Daoy (cell line): ENCODE measurements at places on chromosomes 6 and 20. TPM values are rescaled to one million over a fixed set of nuclear protein-coding genes. Genes with fewer than 3 reads are reported as not detected.

CARMIL1 gene
- 13.4 and 18.2 TPM in 2 replicates for total RNA-seq

NHSL1 gene
- total RNA-seq: 2.2 and 4.2 TPM in 2 replicates

GATA5 gene
- not detected in 2 replicates for total RNA-seq

MAFB gene
- 0.97 and 1.1 TPM in 2 replicates for total RNA-seq

DNA sequence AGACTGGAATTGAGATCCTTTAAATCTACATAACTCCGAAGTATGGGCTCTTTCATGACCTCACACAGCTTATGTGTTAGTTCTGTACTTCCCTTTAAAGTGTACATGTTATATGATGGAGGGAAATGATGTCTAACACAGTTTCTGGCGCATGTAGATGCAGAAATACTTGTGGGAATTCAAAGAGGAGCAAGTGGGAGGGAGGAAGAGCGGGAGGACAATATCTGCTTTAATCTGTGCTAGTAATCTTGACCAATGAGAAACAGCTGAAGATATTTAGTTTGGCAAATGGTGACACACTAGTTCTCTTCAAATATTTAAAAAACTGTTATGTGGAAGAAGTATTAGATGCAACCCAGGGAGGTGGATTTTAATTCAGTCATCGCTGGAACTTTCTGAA lies 62.9 kb upstream of the PLEKHG1 start:
- no peak for DNase-seq

DNA sequence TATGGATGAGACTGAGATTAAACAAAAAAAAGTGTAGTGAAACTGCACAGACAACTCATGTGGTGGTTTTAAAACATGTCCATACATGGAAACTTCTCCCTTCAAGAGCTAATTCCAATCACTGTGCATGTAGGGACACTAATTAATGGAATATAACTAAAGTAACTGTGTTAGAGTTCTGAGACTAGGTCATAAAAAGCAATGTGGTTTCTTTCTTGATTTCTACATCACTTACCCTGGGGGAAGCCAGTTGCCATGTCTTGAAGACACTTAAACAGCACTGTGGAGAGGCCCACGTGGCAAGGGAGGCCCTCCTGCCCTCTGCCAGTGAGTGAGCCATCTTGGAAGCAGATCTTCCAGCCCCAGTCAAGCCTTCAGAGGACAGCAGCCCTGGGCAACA lies 118.2 kb upstream of the DST start:
- DNase-seq: no peak

GRCh38 chr20:16400234-16400633 lies 173.0 kb downstream of the KIF16B start:
- no peak for DNase-seq

- peak; percentile 60 for DNase-seq
Observed at GRCh38 chr6:10338151-10338550, 76.7 kb downstream of the TFAP2A start.

GRCh38 chr6:16227605-16228004 lies 10.8 kb upstream of the GMPR start:
- DNase-seq: no peak

DNA sequence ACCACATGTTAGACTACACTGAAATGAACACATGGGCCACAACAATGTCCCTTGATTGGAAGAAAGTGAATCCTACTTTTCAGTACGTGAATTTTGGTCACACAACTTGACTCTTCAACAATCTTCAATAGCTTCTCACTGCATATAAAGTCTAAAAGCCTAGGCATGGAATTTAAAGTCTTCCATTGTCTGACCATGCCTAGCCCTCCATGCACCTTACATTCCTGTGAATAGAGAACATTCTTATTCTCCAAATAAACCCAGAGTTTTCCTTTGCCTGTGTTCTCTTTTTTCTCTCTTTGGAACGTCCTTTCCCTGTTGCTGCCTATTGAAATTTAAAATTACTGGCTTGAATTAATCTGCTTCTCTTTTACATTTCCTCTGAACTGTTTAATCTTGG lies 207.5 kb downstream of the ASCC3 start:
- no peak for DNase-seq

DNA sequence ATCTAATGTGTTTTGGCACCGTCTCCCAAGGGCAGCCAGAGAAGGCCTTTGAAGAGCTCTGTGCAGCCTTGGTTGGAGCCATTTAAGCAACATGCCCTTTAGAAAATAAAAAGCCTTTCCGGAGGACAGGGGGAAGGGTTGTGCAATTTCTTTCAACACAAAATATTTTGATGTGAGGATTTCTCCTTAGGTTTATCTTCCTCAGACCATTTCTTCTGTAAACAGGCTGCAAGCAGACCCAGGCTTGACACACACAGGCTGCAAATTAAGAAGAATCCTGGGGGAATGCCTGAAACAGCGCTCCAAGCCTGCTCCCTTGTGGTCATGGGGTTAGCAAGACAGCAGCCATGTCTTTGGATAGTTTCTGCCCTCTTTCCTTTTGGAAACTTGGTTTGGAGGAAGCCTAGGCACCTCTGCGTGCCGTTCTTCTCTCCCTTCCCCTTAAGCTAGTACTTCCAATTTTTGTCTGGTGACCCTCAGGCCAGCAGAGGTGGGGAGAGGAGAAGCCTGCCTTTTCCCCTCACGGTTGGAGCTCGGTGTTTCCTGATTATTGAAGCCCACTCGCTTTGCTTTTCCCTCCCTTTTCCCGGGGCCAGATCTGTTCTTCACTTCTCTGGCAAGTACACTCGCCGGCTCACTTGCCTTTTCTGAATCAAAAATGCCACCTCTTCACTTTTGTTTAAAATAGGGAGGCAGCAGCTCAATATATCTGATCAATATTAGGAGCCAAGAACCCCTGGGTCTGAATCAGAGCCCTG lies 39.6 kb upstream of the NOX3 start:
- DNase-seq: peak; percentile 65

DNA sequence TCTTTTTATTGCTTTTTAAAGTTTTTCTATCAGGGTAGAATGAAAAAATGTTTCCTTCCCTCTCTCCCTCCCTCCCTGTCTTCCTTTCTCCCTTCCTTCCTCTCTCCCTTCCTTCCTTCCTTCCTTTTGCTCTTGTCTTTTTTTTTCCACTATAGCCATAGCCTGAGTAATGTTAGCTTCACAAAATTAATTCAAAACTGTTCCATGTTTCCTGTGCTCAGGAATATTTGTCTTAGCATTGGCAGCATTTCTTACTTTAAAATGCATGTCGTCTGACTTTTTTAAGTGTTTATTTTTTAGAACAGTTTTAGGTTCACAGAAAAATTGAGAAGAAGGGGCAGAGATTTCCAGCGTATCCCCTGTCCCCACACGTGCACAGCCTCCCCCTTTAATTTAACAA lies 730.8 kb upstream of the CITED2 start:
- no peak for DNase-seq

DNA sequence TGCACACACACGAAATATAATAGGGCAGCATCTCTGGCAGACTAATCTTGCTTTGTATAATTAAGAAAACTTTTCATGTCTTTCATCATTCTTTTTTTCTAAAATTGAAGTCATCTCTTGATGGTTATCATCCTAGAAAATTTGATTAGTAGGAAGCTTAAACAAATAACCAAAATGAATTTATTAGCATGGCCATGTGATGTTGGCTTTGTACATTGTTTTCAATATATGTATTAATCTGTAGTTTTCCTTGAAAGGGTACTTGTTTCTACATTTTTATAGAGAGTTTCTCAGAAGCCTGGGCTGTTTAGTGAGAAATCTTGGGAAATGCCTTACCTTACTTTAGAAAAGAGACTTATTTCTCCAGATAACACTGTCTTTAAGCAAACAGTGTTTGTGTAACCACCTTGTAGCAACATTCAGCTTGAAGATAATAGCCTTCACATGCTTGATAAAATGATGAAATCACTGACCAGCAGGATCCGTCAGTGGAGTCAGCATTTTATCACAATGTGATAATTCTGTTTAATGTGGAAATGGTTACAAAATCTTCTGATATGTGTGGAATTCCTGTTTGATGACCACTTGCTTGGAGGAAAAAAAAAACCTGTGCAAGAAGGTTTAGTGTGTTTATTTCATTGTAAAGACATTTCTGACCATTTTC lies 147.8 kb downstream of the MACROD2 start:
- DNase-seq: no peak

DNA sequence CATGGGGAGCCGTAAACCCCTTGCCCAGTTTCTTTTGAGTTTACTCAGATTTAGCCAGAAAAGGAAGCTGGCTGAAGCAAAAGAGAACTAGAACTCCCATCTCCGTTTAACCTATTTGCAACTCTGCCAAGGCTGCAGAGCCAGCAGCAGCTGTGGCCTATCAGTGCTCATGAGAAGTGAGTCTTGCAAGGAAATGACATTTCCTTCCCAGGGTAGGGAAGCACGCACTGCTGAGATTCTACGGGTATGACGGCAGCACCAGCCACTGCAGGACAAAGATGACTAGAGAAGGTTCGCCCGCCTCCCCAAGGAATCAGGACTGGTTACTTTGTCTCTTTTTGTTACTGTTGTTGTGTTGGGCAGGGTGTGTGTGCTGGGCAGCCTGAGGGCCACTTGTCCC lies 47.6 kb downstream of the PPP1R3G start:
- peak; percentile 35 for DNase-seq

DNA sequence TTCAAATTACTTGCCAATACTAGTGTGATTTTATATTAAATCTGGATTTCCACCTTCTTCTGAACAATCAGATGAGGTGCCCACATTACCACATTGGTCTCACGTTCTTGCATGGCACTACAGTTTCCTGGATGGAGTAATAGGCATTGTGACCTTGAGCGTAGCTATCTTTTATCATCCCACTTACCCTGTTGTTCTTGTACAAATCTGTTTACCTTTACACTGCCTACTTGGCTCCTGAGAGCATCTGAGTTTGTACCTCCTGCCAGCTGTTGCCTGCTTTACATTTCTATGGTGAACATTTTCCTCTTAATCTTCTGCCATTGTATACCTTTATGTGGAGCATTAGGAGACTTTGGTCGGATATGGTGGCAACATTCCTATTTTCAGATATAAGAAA lies 90.7 kb downstream of the AKAP7 start:
- DNase-seq: no peak

DNA sequence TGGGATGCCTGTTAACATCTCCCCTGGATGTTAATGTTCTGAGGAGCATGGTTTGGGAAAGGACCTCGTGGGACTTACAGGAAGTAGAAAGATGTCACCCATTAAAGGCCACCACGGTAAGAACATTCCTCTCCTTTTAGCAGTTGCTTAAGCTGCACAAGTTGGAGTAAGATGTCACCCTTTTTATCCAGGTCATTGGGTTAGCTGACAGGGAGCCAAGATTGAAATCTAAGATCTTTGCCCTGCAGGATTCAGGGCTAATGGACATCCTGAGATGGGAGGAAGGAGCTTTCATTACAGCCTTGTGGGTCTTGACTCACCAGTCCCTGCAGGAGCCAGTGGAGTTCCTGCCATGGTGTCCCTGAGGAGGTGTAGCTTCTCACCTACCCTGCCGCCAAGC lies 22.1 kb downstream of the PABPC1L start:
- DNase-seq: no peak

DNA sequence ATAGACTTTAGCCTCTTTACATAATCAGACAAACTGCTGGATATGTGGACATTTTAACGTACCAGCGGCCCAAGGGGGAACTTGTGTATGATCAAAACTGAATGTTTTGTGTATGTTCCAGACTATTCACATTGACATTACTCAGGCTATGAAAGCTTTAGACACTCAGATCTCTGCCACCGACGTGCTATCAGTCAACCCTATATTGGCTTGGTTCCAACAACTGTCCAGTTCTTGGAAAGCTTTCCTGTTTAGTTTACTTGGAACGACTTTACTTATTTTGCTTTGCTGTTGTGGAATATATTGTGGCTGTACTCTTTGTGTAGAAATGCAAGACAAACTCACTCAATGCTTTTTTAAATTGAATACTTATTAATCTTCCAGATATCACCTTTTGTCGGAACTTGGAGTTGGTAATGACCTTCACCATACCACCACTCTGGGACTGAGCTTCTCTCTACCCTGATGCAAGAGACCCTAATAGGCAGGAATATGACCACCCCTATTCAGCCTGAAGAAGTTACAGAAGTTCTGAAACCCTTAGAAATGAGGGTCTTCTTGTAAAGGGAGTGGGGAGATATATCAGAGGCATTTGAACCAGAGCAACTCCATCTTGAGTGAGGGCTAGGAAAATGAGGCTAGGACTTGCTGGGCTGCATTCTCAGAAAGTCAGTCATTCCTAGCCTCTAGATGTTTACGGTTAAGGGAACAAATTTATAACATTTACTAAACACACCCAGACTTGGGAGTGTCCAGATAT lies 49.0 kb upstream of the PAX1 start:
- no peak for DNase-seq

- peak; percentile 42 for DNase-seq
Observed at GRCh38 chr20:62832212-62832922, 15.5 kb downstream of the COL9A3 start.

- DNase-seq: peak; percentile 64
Observed at GRCh38 chr20:561437-562231, 18.0 kb upstream of the CSNK2A1 start.

DNA sequence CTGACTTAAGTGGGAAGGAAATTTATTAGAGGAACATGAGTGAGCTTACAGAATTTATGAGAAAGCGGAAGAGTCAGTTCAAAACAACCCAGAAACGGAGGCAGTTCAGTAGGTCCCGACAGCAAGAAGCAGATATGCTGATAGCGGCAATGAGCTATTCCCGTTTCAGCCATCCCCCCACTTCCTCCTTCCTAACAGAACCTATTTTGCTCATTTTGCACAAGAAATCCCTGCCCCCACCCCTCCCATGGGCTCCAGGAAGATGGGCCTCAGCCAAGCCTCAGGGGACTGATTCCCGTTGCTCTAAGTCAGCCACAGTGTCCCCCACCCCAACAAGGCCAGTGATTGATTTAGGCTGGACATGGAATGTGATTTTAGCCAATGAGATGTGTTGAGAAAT lies 157.5 kb downstream of the CEBPB start:
- no peak for DNase-seq

DNA sequence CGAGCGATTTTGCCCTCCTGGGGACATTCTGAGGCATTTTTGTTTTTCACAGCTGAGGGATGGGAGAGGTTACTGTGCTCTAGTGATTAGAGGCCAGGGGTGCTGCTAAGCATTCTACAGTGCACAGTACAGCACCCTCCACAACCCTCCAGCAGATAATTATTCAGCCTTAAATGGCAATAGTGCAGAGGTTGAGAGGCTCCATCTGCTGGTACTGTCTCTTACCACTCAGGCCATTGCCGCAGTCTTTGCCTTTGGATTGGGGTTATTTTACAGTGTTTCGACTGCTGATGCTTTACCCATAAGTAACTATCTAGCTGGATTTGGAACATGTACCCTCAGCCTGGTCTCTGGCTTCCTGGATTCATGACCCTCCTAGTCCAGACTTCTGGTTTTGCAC lies 705.3 kb downstream of the KIF16B start:
- no peak for DNase-seq

GRCh38 chr20:23782366-23782983 lies 31.7 kb upstream of the CST1 start:
- no peak for DNase-seq
